ENCODE measurements at places on chromosomes 7 and 10.

DNA sequence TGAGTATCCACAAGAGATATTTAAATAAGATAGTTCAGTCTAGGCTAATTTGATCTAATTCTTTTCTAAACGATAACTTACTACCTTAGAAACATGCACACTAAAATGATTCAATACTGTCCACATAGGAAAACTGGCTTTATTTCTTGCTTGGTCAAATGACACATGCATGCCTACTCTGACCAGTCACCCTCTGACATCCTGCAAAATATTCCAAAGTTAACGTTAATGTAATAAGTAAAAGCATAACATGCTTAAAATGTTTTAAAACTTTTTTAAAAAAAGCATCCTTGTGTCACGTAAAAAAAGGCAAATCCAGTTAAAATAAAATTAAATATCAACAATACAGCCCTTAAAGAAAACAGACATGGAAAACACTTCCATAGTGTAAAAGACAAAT lies 70.2 kb downstream of the UBE2H start:
- H3K4me3 ChIP-seq, result no peak overlapping the region
- DNase-seq, result no peak
- H3K27me3 ChIP-seq, result no peaks in the 10 kb centered on the region
- peaks cover 42% of the 10 kb centered on the region for H3K36me3 ChIP-seq
- H3K27ac ChIP-seq, result no peak overlapping the region

DNA sequence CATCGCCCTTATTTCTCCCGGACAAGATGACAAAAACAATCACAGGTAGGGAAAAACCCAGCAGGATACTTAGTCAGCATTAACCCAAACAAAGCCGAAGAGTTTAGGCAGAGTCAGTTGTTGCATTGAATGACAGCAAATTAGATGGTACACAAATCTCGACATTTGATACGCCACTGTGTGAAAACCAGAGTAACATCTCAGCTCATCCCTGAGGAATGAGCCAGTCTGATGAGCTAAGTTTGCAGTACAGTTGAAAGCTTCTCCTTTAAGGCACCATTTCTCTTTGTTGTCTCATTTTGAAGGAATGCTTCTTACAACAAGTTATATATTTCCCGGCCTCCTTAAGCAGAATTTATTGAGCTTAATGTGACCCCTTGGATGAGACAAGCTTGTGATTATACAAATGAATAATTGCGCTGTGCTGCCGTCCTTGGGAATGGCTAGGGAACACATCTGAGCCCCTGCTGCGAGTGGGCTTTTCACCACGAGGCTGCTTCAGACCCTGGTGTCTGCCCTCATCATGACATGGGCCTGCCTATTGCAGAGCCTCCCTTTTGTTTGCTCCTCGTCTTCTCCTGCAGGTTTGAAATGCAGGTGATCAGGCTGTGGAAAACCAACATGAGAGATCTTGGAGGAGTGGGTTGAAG lies 137.3 kb downstream of the CELF2 start:
- H3K4me3 ChIP-seq, result no peak overlapping the region
- DNase-seq, result no peak
- no peaks in the 10 kb centered on the region for H3K27me3 ChIP-seq
- H3K4me1 ChIP-seq, result peaks cover 27% of the 10 kb centered on the region

DNA sequence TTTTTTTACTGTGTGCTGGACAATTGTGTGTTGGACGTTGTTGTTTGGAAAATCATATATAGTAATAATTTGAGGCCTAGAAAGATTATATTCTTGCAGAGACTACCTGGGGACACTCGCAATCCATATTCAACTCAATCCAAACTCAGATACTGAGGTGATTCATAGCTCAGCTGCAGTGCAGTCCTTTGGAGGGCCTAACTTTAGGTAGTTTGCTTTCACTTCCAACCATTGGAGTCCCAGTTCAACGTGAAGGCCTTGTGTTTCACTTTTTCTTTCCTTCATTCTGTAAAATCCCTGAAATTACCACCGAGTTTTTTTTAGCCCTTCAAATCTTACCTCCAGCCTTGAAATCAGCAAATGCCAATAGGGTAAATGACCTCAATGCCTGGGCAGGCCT lies 32.3 kb downstream of the ATRNL1 start:
- H3K36me3 ChIP-seq, result no peaks in the 10 kb centered on the region
- H3K27me3 ChIP-seq, result peaks cover 5% of the 10 kb centered on the region
- H3K4me3 ChIP-seq, result no peak overlapping the region
- H3K4me1 ChIP-seq, result no peaks in the 10 kb centered on the region
- DNase-seq, result no peak

- no peaks in the 10 kb centered on the region for H3K36me3 ChIP-seq
- no peak overlapping the region for H3K27ac ChIP-seq
- no peak for DNase-seq
- no peak overlapping the region for H3K4me3 ChIP-seq
These were observed 34.9 kb upstream of the ZNF488 start for GRCh38 chr10:47418966-47419365.

DNA sequence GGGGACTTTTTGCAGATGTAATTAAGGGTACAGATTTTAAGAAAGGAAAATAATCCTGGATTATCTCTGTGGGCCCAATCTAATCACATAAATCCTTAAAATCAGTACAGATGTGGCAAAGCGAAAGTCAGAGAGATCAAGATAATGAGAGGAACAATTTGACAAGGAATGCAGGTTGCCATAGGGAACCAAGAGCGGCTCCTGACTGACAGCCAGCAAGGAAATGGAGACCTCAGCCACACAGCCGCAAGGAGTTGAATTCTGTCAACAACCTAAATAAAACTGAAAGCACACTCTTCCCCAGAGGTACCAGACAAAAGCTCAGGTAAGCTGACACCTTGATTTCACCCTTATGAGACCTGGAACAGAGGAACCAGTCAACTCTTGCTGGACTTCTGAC lies 3.4 kb upstream of the PNPLA8 start:
- DNase-seq, result no peak
- no peak overlapping the region for H3K4me3 ChIP-seq
- no peaks in the 10 kb centered on the region for H3K4me1 ChIP-seq

GRCh38 chr10:74752371-74753040 lies 73.9 kb upstream of the KAT6B start:
- H3K4me3 ChIP-seq, result no peak overlapping the region
- H3K4me1 ChIP-seq, result no peaks in the 10 kb centered on the region
- no peaks in the 10 kb centered on the region for H3K27me3 ChIP-seq
- H3K36me3 ChIP-seq, result no peaks in the 10 kb centered on the region

DNA sequence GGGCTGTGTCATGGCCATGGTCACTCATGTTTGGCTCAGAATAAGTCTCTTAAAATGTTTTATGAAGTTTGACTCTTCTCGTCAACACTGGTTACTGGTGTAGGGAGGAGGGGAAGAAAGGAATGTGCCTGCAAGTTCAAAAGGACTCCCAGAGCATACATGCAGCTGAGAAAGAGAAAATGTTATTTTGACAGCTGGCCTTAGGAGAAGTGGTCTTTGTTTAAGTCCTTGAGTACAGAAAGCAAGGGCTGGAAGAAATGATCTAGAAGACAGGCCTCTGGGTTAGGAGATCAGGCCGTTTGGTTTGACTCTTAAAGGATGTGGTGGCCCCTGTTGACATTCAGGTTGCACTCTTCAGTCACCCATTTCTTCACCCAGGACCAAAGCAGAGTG lies 245.5 kb downstream of the REEP3 start:
- no peaks in the 10 kb centered on the region for H3K27me3 ChIP-seq
- H3K27ac ChIP-seq, result peak overlapping the region; percentile 23
- no peaks in the 10 kb centered on the region for H3K4me1 ChIP-seq
- H3K36me3 ChIP-seq, result no peaks in the 10 kb centered on the region

GRCh38 chr10:101558671-101559595 lies 29.1 kb downstream of the POLL start:
- H3K4me3 ChIP-seq, result no peak overlapping the region
- H3K36me3 ChIP-seq, result no peaks in the 10 kb centered on the region
- H3K27ac ChIP-seq, result no peak overlapping the region
- H3K4me1 ChIP-seq, result no peaks in the 10 kb centered on the region
- no peaks in the 10 kb centered on the region for H3K27me3 ChIP-seq

- no peaks in the 10 kb centered on the region for H3K27me3 ChIP-seq
- no peak overlapping the region for H3K4me3 ChIP-seq
These were observed 42.8 kb downstream of the RBM20 start for GRCh38 chr10:110686949-110687348.

GRCh38 chr10:91424016-91424415 lies 13.9 kb downstream of the HECTD2 start:
- H3K36me3 ChIP-seq, result no peaks in the 10 kb centered on the region
- no peaks in the 10 kb centered on the region for H3K27me3 ChIP-seq
- no peaks in the 10 kb centered on the region for H3K4me1 ChIP-seq
- H3K27ac ChIP-seq, result no peak overlapping the region

DNA sequence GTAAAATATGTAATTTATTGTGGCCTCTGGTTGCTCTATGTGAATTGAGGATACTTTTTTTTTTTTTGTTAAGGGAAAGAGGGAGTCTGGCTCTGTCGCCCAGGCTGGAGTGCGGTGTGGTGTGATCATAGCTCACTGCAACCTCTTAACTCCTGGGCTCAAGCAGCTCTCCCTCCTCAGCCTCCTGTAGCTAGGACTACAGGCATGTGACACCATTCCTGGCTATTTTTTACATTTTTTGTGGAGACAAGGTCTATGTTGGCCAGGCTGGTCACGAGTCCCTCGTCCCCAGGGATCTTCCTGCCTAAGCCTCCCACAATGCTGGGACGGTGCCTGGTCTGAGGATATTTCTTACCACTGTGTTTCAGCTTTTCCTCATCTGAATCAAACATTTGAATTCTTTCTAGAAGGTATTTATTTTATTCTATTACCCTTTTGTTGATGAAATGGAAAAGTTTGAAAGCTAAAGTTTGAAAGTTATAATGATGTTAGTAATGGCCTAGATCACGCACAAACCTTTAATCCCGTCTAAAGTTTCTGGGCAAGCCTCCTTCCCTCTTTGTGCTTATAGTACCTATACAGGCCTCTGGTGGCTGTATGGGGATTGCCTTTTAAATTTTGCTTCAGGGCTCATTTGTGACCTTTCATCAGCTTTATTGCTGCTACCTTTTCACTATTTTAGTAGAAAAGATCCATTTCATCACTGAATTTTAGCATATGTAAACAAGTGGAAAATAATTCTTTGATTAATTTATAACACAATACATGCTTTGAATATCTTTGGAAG lies 2.0 kb downstream of the IFRD1 start:
- H3K27ac ChIP-seq, result peak overlapping the region; percentile 100
- H3K27me3 ChIP-seq, result no peaks in the 10 kb centered on the region
- H3K4me3 ChIP-seq, result peak overlapping the region; percentile 84
- peak; percentile 66 for DNase-seq
- peaks cover 22% of the 10 kb centered on the region for H3K36me3 ChIP-seq

DNA sequence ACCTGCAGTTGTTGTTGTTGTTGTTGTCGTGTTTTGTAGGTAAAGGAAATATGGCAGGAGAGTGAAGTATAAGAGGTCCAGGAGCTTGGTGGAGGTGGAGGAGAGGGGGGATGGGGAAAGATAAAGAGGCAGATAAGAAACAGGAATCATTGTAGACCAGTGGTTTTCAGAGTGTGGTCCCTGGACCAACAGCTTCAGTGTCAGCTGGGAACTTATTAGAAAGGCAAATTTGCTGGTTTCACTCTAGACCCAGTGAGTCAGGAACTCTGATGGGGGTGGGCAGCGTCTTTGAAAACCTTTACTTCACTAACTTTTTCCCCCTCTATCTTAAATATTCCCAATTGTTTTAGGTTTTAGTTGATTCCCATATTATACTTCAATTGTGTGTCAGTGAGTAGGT lies 241.5 kb downstream of the AUTS2 start:
- H3K4me3 ChIP-seq, result no peak overlapping the region
- no peaks in the 10 kb centered on the region for H3K4me1 ChIP-seq

DNA sequence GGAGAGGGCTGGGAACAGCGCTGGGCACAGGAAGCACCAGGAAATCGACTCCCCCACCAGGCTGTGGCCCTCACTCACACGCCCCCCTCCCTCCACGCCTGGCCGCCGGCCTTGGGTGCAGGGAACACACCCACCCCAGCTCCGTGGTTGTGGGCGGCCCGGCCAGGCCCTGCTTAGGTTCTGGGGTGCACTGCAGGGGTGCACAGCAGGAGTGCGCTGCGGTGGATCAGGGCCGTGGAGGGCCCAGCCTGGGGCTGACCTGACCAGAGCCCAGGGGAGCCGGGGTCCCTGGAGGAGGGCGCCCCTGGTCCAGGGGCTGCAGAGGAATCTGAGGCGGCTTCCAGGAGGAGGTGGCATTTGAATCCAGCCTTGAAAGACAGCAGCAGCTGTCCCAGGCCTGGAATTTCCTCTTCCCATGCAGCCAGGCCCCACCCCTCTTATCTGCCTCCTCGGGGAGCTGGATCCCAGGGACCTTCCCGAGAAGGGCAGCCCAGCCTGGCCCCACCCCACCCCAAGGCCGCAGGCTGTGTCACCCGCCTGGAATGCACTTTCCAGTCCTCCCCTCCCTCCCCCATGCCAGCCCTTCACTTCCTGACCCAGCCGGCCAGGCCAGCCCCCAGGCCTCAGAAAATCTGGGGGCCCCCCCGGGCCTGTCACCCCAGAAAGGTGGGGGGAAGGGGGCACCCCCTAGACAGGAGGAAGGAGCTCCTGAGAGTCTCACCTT lies 18.4 kb upstream of the PDGFA start:
- H3K4me1 ChIP-seq, result peaks cover 14% of the 10 kb centered on the region
- no peak for DNase-seq
- H3K36me3 ChIP-seq, result no peaks in the 10 kb centered on the region
- no peak overlapping the region for H3K27ac ChIP-seq
- no peak overlapping the region for H3K4me3 ChIP-seq

DNA sequence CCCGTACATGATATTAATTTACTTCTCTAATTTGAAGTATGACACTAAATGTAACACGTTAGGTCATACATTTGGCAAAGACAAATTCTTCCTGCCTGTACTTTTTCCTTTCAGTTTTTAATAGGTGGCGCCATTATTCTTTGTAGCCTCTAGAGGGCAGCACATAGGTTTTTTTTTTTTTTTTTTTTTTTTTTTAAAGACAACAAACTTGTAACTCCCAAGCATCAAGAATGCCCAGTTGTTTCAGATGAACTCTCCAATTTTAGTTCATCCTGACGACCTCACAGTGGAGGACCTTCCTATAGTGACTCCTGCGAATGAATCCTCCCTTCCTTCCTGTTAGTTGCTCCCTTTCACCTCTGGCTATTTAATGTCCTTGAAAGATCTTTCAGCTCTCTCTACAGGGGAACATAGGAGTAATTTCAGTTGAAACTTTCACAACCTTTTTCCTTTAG lies 139.3 kb upstream of the HDAC9 start:
- no peaks in the 10 kb centered on the region for H3K36me3 ChIP-seq
- DNase-seq, result no peak
- H3K4me3 ChIP-seq, result peak overlapping the region; percentile 25
- H3K27ac ChIP-seq, result peak overlapping the region; percentile 35

GRCh38 chr7:155732286-155732685 lies 80.0 kb downstream of the SHH start:
- H3K27me3 ChIP-seq, result no peaks in the 10 kb centered on the region
- H3K4me3 ChIP-seq, result no peak overlapping the region
- H3K4me1 ChIP-seq, result peaks cover 14% of the 10 kb centered on the region
- no peak for DNase-seq
- H3K27ac ChIP-seq, result no peak overlapping the region
- H3K36me3 ChIP-seq, result peaks cover 37% of the 10 kb centered on the region

- no peaks in the 10 kb centered on the region for H3K4me1 ChIP-seq
- no peak overlapping the region for H3K27ac ChIP-seq
- DNase-seq, result no peak
- no peaks in the 10 kb centered on the region for H3K27me3 ChIP-seq
- H3K4me3 ChIP-seq, result no peak overlapping the region
These were observed 51.8 kb upstream of the STEAP4 start for GRCh38 chr7:88358526-88358838.

Data from heart left ventricle (tissue), 16 donors.